ENCODE measurements at places on chromosomes 4 and X.
A peak's percentile ranks its signal among the peaks of the same experiment; 100 is the strongest.

DNA sequence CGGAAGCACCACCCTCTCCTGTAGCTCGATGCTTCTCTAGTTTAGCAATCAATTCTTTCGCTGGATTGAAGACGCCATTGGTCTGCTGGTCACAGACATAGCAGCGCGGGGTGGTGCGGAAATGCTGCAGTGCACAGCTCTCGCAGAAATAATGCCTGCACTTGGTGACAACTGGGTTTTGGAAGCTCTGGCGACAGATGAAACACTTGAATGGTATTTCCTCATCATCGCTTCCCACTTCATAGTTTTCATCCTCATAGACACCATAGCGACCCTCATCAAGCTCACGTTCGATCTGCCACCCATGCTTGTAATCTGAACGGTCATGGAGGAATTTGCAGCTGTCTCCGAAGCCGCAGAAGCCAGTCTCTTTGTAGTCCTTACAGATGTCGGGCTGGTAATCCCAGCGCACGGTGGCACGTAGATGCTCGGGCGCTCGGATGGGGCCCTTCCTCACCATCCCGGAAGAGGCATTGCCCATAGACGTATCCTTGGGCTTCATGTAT is 854 bp downstream of the RNF113A start:
- no peak for DNase-seq

DNA sequence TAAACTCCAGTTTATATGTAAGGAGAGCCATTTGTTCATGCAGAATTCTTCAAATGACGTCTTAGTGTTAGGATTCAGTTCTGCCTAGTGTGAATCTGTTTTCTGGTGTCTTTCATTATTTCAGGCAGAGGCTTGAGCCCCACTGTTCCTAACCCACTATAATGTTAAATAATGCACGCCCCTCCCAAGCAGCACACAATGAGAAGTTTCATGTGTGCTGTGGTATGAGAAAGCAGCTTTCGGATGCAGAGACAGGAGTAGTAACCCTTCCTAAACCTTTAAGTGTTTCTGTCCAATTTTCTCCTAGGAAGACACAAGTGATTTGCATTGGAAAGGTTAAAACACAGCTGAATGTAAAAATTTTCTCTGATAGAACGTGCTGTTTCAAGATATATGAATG is 54.5 kb downstream of the TRIM2 start:
- no peak for DNase-seq

GRCh38 chr4:839675-840443 is 13.9 kb upstream of the CPLX1 start:
- no peak for DNase-seq

DNA sequence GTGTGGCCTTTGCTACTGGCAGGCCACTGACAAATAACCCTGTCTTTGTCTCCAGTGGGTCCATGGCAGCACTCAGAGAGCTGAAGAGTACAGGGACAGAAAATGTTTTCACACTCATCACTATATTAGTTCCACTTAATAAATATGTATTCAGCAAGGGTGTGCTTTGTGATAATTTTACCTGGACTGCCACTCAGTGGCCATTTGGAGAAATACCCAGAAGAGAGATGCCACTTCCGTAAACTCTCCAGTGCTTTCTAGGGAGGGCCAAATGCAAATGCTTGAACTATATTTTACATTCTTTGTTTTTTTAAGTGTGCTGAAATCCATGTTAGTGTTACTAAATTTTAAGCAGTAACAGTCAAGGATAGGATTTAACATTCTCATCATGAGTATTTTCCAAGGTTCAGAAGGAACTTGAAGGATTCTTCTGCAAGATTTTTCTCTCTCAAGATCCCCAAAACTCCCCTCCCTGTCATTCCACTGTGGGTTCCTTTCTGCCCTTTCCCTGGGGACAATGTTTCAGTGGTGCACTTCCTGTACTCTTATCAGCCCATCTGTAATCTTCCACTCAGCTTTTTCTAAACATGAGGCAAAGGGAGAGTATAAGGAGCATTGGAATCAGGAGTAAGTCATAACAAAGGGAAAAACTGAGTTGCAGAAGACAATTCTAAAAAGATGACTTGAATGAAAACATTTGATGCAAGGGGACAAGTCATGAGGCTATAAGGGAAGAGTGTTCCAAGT is 46.0 kb downstream of the TFDP3 start:
- no peak for DNase-seq

DNA sequence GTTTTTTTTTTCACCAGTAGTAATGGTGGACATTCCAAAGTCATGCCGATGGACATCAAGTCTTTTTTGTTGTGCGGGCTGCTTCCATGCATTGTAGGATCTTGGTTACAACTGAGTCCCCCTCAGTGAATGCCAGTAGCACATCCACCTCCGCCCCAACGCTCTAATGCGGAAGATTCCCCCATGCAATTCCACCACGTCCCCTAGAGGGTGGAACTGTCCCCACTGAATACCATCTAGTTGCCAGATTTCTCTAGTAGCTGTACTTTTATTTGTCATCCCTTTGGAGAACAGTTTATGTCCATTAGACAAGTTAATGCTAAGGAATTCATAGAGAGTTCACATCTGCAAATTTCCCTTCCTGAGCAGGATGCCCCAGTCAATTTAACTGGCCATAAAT is 6.7 kb downstream of the SHISA3 start:
- no peak for DNase-seq

DNA sequence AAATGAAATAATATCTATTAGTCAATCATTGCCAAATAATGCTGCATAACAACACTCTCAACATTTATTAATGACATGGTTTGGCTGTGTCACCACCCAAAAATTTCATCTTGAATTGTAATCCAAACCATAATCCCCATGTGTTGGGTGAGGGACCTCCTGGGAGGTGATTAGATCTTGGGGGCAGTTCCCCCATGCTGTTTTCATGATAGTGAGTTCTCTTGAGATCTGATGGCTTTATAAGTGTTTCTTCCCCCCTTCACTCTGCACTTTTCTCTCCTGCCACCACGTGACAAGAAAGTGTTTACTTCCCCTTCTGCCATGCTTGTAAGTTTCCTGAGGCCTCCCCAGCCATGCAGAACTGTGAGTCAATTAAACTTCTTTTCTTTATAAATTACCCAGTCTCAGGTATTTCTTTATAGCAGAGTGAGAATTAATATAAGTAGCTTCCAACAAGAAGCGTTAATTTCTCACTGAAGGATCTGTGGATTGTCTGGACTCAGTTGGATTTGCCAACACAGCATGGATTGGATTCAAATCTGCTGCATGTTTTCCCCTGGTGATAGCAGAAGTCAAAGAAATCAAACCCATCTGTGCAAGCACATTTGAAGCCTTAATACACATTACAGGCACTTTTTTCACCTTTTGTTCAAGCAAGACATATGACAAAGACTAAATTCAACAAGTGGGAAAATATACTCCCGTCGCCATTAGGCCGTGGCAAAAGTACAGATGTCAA is 216.6 kb downstream of the PDGFC start:
- no peak for DNase-seq

- no peak for DNase-seq
These were observed 8.9 kb downstream of the KDR start for GRCh38 chr4:55116450-55116849.

DNA sequence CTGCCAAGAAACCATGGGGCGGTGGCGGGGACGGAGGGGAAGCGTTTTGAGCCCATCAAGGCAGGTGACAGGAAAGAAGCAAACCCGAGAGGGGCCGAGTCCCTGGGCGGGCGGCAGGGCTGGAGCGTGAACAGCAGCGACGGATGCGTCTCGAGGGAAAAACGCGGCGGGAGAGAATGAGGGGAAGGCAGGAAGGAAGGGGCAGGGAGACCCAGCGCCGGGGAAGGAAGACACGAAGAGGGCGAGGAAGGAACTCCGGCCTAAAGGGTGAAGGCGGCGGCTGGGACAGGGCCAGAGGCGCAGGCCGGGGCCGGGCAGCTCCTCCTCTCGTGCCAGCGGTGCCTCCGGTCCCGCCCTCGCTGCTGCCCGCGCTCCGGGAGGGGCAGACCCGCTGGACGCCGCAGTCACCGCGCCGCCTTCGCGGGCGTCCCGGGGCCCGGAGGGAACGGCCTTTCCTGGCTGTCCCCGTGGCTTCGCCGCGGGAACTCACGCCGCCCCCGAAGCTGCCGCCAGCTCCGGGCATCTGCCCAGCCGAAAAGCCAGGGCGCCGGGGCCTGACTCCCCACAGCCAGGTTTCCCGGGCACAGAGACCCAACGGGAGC is 751 bp upstream of the RGS12 start:
- no peak for DNase-seq

DNA sequence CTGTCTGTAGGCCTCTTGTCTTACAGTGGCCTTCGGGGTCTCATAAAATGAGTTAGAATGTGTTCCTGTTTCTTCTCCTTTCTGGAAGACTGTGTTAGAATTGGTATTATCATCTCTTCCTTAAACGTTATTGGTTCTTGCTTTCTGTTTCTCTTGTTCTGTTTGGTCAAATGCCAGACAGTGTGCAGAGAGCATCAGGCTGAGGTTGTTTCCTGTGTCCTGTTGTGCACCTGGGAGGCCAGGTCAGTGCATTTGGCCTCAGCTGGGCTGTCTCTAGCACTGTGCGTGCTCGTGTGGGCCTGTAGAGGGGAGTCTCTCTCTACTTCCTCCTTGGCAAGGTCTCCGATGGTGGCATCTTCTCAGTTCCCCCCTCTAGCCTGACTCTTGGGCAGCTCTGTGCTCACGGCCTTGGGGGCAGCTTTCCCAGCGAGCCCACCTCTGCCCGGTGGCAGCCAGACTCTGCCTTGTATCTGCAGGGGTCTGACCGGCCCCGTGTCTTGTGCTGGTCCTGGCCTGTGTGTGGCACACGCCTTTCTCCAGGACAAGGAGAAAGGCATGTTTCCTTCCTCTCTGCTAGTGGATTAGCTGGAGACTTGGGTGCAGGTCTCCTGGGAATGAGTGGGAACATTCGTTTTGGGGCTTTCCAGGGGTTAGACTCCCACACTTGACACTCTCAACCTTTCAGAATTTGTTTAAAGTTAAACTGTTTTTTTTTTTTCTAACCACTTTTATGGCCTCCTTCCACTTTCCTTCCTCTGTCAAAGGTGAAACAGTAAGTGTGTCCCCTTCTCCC is 62.3 kb downstream of the FAM193A start:
- DNase-seq: peak; percentile 40

DNA sequence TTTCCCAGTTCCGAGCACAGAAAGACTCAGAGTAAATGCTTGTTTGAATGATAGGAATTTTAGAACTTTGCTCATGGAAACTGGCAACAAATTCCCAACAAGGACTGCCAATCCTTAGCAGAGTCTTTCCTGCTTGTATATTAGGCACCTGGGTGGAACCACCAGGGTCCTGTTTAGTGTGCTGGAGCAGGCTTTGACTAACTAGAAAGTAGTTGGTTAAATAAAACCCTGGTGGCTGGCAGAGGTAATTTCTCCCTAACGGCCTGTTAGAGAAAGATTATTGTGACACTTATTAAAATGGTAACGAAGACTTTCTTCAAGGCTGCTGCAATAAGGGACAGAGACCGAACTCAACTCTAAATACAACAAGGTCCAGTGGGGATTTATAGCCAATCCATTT is 103.6 kb upstream of the TEX13D start:
- DNase-seq: no peak

- peak; percentile 60 for DNase-seq
These were observed 722 bp downstream of the NAAA start for GRCh38 chr4:75939890-75940691.

DNA sequence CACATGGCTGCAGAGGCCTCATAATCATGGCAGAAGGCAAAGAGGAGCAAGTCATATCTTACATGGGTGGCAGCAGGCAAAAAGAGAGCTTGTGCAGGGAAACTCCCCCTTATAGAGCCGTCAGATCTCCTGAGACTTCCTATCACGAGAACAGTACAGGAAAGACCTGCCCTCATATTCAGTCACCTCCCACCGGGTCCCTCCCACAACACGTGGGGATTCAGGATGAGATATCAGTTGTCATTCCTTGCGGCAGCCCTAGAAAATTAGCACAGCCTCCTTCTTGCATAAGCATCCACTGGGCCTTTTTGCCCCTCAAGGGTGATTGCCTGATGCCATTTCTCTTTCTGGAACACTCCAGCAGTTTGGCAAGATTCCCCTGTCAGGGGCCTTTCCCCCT is 61.7 kb upstream of the STX18 start:
- DNase-seq: no peak

GRCh38 chr4:145679520-145679919 is 426 bp upstream of the C4orf51 start:
- DNase-seq: no peak

GRCh38 chr4:172776203-172776861 is 392.3 kb upstream of the GALNT7 start:
- DNase-seq: no peak

DNA sequence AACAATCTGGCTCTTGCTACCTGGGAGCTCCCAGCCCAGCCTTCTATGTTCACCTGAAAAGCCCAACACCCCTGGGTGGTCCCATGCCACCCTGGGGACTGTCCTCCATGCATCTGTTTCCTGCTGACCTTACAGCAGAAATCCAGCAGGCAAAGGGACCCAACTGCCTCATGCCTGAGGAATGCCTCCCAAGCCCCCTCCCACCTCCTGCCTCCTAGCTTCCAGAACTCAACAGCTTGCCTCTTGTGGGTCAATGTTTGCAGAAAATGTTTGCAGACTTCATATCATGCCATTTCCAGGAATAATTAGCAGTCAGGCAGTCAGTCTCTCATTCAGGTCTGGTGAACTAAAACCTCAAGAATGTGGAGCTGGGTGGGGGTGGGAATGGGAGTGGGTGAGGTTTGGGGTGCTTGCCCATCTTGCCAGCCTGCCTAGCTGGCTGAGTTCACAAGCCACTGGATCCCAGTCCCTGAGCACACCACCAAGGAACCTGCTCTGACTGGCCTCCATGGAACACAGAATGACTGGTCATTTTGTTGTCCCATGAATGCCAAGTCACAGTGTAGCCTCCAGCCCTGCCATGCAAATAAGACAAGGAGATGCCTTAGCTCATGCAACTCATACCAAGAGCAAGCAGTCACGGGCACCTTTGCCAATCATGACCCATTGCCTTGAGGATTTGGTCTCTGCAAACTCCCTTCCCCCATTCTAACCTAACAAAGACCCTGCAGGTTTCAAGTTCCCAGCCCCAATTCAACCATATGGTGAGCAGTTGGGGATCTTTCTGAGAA is 12.1 kb upstream of the PLAC1 start:
- DNase-seq: no peak

- no peak for DNase-seq
These were observed 89.1 kb upstream of the MAP3K15 start for GRCh38 chrX:19604375-19604774.

DNA sequence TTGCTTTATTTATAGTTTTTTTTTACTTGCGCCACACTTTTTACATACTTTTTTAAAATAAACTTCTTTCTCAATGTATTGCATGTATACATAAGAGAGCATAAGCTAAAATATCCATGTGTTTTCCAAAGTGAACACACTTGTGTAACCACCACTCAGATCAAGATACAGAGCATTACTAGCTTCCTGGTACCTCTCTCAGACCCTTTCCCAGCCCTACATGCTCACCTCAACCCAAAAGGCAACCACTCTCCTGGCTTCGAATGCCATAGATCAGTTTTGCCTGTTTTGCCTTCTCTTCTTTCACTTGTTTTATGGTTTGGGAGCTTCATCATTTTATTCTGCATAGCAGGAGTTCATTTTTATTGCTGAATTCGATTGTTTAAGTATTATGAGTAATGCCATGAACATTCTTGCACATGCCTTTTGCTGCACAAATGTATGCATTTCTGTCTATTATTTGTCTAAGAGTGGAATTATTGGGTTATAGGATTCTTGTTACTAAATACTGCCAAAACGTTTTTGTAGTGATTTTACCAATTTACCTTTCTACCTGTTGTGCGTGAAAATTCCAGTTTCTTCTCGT is 45.9 kb upstream of the NUDT6 start:
- DNase-seq: no peak
